ENCODE measurements at places on chromosomes 13 and 19.
A peak's percentile ranks its signal among the peaks of the same experiment; 100 is the strongest.

DNA sequence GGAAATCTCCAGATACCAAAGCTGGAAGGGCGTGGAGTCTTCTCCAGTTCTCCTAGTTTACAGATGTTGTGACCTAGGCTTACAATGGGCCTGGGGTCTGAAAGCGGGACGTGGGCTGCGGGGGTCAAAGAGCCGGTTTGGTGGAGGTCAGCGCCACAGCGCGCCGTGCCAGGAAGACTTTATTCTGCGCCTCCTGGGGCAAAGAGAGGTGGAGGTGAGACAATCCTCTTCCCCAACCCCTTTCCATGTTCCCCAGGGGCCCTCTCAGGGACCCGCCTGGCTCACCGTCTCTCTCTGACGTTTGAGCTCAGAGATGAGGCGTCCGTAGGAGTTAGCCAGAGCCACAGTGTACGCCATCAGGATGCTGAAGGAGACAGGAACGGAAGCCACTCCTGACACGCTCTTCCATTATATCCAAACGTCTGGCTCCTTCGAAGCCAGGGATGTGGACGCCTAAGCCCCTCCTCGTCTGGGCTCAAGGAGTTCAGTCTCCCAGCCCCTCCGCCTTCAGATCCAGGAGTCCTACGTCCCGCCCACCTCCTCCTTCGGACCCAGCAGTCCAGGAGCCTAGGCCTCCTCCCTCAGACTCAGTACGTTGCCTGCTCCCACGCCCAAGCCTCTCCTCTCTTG is 776 bp upstream of the LENG1 start:
- DNase-seq: no peak

DNA sequence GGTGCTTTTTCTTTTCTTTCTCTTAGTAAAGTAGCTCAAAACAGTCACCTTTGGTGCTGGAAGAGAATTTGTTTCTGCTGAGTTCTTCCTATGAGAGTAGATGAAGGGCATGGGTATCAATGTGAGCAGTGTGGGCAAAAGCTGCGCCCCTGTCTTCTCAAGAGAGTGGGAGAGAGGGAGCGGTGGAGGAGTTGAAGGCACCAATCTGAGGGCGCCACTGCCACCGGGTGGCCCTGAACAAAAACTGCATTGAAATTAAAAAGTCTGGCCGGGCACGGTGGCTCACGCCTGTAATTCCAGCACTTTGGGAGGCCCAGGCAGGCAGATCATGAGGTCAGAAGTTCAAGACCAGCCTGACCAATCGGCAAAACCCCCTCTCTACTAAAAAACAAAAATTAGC is 28.7 kb upstream of the EPHX3 start:
- no peak for DNase-seq

DNA sequence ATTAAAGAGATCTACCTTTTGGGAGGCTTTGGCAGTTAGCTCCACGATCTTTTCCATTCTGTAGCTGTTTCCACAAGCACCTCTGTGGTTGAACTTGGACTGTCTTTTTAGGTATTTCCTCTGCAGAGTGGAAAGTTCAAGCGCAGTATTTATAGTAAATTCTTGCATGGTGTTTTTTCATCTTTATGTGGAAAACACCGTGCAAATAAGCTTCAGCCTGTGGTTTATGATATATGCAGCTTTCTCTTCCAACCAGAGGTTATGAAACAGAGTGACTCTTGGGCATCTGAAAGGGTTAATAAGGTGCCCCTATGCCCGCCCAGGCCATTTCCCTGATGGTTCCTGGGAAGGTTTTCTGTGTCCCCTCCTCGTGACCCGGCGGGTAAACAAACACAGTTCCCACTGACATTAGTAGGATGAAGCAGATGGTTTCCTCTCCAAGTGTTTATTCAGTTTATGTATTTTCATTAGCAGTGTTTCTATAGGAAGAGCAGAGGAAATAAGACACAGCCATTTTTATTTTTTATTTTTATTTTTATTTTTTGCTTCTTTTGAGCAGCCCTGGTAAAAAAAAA is 39.7 kb upstream of the RNF113B start:
- no peak for DNase-seq

DNA sequence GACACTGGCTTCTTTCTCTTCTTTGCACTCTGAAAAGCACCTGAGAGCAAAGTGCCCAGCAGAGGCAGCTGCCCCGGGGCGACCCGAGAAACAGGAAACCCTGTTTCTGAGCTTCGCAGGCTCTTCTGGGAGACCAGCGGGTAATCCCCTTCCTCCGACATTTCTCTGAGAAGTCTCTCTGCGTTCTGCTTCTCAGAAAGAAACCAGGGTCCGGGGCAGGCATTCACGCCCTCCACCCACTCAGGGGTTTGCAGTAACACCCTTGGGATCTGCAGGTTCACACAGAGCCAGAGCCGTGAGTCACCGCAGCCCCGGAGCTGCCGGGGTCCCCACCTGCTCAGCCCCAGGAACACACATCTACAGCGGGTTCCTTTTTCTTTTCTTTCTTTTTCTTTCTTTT is 86.0 kb downstream of the GADD45B start:
- DNase-seq: peak; percentile 70

DNA sequence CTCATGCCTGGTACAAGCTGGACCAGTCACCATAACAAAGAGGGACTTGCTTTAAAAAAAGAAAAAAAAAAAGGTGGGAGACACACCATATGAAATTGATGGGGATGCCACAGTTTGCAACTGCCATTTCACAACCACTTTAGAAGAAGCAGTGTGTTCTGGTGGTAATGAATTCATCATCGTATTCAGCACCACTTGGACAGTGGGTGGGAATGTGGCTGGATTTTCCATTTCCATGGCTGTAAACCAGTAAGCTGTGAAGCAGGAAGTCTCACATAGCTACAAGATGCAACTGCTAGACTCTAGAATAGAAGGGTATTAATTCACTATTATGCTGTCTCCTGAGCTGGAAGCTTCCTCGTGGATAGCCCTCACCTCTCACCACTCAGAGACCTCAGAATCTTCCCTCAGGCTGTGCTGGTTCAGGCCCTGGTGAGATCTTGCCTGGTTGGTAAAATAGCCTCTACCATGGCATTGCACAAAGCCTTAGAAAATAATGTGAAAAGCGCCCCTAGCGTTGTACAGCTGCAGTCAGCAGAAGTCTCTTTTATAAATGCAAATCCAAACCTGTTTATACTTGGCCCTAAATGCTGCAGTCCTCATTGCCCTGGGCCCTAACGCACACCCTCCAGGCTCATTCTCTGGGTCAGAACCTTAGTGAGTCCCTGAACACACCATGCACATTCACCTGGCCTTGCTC is 150.7 kb downstream of the KCTD15 start:
- no peak for DNase-seq

DNA sequence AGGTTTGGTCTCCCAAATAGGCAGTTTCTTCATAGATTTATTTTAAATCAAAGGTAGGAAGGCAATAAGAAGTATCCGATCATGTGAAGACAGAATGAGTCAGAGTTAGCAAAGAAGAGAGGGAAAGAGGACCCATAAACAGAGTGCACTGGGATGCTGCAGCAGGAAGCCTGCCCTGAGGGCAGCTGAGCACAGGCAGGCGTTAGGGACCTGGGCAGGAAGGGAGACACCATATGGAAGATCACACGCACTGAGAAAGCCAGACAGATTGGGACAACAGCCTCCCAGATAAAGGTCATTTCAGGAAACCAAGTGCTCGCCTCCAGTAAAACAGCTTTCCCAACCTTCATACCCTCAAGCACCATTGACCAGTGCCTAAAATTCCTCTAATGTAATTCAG is 598.0 kb downstream of the EFNB2 start:
- no peak for DNase-seq

DNA sequence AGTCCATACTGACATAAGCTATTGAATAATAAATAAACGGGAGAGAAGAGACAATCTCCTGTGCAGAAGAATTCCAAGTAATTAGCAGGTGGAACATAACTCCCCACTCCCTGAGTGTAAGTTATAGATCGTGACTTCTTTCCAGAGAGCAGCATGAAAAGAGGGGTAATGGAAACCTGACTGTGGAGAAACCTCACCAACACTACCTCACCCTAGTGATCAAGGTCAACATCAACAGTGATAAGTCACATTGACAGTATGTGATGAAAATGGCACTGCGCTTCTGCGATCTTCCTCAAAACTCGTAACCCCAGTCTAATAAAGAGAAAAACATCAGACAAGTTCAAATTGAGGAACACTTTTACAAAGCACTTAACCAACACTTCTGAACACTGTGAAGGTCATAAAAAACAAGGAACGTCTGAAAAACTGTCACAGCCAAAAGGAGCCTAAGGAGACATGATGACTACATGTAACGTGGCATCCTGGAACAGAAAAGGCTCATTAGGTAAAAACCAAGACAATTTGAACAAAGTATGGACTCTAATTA is 19.8 kb downstream of the CAB39L start:
- DNase-seq: peak; percentile 75

GRCh38 chr13:66915596-66916185 is 314.4 kb downstream of the PCDH9 start:
- DNase-seq: no peak

GRCh38 chr13:113126265-113127150 is 3.9 kb downstream of the F10 start:
- no peak for DNase-seq

- DNase-seq: peak; percentile 81
Measured at GRCh38 chr13:30787738-30788525, 52.6 kb downstream of the ALOX5AP start.

GRCh38 chr19:15123031-15123890 is 16.1 kb downstream of the SYDE1 start:
- no peak for DNase-seq

GRCh38 chr13:42048684-42049453 is 421 bp downstream of the DGKH start:
- DNase-seq: peak; percentile 92

DNA sequence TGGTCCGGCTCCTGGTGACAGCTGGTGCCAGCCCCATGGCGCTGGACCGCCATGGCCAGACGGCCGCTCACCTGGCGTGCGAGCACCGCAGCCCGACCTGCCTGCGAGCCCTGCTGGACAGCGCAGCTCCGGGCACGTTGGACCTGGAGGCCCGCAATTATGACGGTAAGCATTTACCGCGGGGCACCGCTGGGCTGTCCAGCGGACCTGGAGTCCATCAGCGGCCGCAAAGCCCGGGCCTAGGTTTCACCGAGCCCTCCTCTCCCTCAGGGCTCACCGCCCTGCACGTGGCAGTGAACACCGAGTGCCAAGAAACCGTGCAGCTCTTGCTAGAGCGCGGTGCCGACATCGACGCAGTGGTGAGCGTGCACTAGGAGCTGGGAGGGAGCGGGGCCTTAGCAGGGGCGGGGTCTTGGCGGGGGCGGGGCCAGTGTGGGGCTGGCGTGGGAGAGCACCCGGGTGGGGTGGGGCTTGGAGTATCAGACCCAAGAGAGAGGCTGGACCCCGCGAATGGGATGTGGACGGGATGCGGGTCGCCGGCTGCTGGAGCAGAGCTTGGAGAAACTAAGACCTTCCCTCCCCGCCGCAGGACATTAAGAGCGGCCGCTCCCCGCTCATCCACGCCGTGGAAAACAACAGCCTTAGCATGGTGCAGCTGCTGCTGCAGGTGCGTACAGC is 8.7 kb downstream of the BCL3 start:
- no peak for DNase-seq

- DNase-seq: no peak
Measured at GRCh38 chr13:50156140-50156539, 140.9 kb downstream of the KCNRG start.

DNA sequence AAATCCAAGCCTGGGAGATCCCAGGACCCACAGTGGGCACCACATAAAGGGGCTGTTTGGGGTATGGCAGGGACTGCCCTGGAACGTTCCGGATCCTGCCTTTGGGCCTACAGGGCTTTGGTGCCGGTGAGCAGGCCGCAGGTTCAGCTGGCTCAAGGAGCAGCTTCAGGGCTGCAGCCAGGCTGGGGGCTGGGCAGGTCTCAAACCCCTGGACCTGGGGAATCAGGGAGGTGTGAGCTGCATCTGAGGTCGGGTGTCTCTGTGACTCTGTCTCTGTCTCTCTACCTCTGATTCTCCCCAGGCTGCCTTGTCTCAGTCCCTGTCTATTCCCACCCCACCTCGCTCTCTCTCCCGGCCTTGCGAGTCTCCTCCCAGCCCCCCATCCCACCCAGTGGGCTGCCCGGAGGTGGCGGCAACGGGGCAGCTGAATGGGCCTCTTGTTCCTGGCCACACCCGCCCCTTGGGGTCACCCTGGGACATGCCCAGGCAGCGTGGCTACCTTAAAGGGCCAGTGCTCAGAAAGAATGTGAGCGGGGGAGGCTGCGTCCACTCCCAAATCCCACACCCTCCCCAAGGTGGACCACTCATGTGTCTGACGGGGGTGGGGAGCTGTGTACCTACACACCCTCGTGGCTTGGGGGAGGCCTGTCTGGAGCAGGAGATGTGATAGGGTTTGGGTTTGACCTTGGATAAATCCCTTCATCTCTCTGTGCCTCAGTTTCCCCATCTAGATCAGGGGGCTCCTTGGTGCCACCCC is 31.1 kb downstream of the NFIC start:
- no peak for DNase-seq

GRCh38 chr13:20370815-20371421 is 138.8 kb upstream of the GJB6 start:
- no peak for DNase-seq

DNA sequence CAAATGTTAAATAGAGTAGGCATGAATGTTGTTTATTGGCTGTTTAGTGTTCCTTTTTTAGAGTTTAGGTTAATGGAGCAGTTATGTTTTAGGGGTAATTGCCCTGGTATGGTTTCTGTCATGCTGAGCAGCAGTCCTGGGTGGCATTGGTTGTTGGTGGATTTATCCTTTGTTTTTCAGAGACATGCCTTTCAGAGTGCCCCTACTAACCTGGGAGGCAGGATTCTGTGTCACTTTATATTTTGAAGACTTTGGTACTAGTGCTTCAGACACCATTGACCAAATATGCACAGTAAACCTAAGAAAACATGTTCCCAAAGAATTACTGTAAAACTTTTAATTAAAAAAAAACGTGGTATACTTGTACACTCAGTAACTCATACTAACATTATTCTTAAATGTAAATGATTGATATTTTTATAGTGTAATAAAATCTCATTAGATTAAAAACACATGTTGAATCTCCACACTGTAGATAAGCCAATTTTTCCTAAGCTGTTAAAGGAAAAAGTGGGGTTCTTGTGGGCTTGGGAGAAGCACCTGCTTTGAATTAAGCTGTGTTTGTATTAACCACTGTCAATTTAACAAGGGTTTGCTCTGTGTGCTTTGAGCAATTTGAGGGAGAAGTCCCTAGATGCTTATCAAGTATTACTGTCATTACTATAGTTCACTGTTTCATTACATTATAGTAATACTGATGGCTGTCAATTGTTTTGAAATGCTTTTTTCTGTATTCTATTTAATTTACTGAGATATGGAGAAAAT is 133.2 kb downstream of the LMO7 start:
- DNase-seq: no peak
